ENCODE measurements at places on chromosomes 6 and 20.
A peak's percentile ranks its signal among the peaks of the same experiment; 100 is the strongest.

GRCh38 chr6:221531-222349 is 70.5 kb upstream of the DUSP22 start:
- DNase-seq: no peak

DNA sequence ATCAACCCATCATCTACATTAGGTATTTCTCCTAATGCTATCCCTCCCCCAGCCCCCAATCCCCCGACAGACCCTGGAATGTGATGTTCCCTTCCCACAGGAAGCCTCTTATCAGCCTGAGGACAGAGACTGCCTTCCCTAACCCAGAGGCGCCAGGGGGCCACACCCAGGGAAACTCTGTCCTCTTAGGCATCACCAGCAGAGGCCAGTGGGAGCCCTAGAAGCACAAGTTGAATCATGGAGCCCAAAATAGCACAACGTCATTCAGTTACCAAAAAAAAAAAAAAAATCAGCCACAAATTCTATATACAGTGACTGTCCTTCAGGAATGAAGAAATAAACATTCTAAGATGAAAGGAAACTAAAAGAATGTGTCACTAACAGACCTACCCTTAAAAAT is 625.7 kb downstream of the TFAP2A start:
- no peak for DNase-seq

- no peak for DNase-seq
These were observed 787 bp upstream of the RAB32 start for GRCh38 chr6:146542881-146543210.

DNA sequence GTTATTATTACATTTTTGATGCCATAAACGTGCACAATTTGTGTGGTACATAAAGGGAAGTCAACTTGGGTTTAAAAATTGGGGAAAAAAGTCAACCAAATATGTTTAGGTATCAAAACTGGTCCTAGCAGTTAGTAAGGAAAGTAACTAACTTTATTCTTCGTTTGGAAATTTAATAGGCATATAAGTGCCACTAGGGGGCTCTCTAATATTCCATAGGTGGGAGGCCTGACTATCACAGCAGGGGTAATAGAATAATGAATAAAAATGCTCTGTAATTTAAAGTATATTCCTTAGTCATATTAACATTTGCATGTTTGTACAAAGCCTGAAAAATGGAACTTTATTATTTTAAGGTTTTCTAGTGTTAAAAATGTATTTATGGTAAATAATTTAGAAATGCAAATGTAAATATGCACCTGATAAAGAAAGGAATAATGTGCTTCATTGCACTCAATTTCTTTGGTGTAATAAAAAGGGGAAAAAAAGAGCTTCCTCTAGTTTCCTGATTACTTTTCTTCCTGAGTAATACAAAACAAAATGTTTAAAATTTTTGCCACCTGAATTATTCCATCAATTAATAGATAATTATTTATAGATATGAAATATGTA is 125.7 kb upstream of the HDAC2 start:
- DNase-seq: no peak

GRCh38 chr20:63653041-63653973 is at the start of gene STMN3:
Gene STMN3, minus strand, starts transcription at chr20:63653424. Its CDS starts 79 bp downstream, at chr20:63653345.
- DNase-seq: peak; percentile 57

GRCh38 chr20:25321262-25321831 is 69.3 kb downstream of the ABHD12 start:
- no peak for DNase-seq

DNA sequence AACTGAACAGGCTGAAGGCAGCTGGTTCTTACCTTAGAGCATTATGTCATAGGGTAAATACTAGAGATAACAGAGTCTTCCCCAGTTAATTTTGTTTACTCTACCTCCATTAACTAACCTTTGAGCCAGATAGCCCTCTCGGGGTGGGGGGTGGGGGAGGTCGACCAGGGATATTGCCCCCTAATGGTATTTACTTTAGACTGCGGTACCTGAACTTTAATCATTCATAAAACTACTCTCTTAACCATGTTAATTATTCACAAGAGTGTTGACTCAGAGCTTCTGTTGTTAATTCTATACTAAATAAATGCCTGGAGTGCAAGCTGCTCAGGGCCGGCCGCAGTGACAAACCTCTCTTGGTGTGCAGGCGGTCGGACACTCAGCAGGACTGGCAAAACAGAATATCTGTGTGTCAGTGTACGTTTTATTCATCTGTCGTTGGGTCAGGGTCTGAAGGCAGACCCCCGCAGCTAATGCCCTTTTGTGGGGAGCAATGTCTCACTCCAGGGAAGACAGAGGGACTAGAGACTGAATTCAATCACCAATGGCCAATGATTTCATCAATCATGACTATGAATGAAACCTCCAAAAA is 152.4 kb upstream of the COL21A1 start:
- DNase-seq: no peak

GRCh38 chr20:57708694-57709673 is 831 bp downstream of the PMEPA1 start:
- DNase-seq: no peak

GRCh38 chr6:125339653-125340052 is 37.9 kb upstream of the HDDC2 start:
- no peak for DNase-seq

- no peak for DNase-seq
These were observed 1.9 kb downstream of the PPP1R3D start for GRCh38 chr20:59938221-59938620.

- no peak for DNase-seq
These were observed 2.8 kb upstream of the CALHM4 start for GRCh38 chr6:116550796-116551195.

DNA sequence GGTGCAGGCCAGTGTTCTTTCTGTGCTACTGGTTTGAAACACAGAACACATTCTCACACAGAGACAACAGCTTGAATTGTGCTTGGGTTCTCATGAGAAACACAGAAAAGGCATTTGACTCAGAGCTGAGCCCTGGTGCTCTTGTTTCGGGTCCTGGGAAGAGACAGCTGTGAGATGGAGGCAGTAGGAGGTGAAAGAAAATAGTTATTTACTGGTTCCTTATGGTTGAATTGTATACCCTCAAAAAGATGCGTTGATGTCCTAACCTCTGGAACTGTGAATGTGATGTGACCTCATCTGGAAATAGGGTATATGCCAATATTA is 87.1 kb upstream of the RPS6KA2 start:
- no peak for DNase-seq

DNA sequence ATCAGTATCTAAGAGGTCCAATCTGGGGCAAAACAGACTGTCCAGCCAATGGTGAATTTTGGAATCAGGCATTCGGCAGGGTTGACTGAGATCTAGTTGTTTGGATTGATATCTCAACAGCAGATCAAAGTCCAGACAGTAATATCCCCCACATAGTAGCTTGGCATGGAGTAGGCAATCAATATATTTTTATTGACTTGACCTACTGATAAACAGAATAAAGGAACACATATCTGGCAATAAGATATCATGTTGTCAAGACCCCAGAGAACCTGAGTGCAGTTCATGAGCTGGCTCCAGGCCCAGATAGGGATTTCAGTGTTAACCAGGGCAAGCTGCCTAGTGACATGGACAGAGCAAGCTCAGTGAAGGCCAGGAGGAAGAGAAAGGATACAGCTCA is 34.4 kb downstream of the TNFAIP3 start:
- DNase-seq: no peak

DNA sequence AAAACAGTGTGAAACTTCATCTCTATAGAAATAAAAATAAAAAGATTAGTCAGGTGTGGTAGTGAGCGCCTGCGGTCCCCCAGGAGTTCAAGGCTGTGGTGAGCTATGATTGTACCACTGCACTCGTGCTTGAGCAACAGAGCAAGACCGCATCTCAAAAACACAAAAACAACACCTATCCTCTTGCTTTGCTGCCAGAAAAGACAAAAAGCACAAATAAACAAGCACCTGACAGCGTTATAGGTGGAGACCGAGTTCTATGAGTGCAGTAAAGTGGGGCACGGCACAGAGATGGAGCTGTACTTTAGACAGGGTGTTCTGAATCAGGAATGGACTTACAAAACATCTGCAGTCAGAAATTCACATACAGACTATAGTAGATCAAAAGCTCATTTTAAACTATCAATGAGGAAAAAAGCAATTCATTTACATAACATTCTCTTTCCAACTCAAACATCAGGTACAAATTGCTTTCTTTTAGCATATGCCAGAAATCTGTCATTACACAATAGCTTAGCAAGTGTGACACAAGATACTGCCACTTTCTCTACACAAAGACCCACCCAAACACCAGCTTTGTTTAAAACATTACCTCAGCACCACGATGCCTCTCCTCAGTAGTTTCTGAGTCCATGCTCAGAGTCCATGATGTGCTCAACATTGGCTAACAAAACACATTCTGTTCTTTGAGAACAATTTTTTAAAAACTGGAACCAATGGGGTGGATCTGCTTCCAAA is 10.1 kb downstream of the EZR start:
- no peak for DNase-seq

DNA sequence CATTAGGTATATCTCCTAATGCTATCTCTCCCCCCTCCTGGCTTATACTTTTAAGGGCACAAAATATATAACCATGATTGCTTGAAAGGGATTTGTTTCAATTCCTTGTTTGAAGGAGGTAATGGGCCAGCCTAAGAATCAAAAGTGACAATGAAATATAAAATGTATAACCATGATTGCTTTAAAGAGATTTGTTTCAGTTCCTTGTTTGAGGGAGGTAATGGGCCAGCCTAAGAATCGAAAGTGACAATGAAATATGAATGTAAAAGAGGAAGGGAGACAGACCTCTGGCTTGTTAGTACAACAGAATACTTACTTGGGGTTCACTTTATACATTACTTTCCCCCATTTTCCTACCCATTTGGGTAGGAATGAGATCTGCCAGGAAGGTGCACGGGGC is 55.5 kb downstream of the FOXC1 start:
- DNase-seq: no peak

DNA sequence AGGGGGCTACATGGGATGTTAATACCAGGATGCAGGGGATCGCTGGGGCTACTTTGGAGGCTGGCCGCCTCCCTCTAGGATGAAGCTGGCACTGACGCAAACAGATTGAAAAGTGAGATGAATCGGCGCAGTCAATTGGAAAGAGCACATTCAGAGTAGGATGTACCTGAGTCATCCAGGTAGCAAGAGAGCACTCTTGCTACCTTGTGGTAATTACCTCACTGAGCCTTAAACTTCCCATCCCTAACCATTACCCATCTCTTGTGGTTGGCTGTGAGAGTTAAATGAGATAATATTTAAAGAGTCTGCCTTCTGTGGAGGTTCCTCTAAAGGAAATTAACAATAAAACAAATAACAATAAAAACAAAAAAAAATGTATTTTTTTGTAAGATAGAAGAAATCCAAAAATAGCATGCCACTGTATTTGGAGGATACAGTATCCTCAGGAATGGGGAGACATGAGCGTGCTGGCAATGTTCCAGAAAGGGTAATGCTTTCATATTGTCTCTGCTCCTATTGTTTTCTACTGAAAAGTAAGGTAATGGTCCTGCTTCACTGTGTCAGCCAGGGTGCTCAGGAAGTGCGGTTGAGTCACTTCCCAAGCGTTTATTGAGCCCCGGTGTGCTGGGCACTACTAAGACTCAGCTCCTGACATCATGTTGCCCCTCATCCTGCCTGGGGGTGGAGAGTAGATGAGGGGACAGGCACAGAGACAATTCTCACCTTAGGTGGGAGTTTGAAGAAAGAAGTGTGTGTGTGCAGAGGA is 301.1 kb downstream of the EYA4 start:
- DNase-seq: no peak

DNA sequence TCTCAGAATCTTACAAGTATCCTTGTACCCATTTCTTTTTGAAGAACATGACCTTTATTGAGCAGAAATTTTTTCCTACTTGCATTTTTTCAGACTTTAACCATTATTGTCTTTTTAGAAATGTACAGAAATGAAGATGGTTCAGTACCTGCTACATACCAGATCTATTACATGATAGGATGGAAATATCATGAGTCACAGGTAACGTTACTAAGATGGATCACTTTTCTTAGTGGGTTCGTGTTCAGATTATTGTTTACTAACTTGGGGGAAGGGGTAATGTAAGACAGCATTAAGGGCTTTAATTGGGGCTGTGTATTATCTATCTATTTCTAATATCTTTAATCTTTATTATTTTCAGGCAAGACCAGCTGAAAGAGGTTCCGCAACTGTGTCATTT is 31.9 kb downstream of the NDUFAF5 start:
- DNase-seq: no peak

DNA sequence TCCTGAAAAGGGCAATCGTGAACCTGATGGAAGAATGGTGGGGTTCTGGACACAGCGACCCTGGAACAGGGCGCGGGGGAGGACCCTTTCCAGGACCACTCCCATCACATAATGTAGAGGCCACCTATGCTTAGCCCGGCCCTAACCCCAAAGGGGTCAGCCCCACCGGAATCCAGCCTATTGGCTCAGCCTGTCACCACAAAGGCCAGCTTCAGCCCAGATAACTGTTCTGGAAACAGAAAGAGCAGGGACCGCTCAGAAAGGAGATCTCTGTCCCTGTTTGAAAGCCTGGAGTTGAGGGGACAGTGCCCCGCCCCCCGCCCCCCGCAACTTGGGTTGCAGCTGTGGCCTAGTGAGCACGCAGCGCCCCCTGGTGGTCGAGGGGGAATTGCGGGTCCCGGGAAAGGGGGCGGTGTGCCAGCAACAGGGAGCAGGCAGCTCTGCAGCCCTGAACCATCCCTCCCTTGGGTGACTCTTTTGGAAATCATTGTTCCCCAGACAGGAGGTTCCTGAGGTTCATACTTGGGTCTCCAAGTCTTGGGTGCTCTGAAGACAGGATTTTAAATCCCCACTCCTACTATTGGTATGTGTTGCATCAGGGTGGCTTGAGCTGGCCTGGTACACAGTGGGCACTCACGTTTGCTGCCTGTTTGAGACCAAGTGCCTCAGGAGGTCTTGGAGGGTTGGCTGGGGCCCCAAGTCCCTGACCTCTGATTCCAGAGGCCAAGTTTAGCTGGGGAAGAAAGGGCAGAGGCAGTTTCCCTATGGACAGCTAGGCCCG is 1.5 kb downstream of the SIGLEC1 start:
- peak; percentile 73 for DNase-seq

- no peak for DNase-seq
These were observed 24.7 kb upstream of the KCNK16 start for GRCh38 chr6:39347206-39347605.

DNA sequence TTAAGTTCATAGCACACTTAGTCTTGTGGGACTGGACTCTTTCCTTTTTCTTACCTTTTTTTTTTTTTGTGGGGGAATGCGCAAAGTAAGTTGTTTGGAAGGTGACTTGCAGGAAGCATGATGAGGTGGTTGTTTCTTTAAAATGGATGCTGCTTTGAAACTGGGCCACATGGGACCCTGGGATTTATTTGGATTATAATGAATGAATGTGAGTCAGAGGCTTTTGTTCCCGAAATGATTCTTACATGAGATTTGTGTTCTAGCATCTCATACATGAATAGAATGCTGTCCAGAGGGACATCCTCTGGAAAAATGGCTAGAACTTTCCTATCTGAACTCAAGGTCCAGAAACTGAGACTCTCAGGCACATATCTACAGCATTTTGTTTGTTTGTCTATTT is 236.6 kb upstream of the RNF24 start:
- DNase-seq: no peak

GRCh38 chr6:157346373-157346772 is 23.1 kb upstream of the TMEM242 start:
- no peak for DNase-seq

- no peak for DNase-seq
These were observed 19.1 kb downstream of the ADGRB3 start for GRCh38 chr6:68654134-68654533.
